ENCODE measurements at places on chromosomes 2 and 18.
A peak's percentile ranks its signal among the peaks of the same experiment; 100 is the strongest.

DNA sequence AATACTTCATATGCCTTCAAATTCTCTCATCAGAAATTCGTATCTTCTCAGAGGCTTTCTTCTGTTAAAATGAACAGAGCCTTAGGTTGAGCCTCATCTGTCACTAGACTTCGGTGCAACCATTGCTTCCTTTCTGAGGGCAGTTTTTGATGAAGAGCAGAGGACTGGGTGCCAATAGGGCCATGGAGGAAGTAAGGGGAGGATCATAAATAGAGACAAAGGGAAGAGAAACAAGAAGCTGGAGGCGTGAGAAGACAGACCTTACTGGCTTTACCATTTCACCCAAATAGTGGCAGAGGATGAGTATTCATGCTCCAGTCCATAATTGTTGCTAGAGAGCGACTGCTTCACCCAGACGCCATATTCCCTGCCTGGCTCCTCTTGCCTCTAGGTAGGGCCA lies 215.6 kb upstream of the PKDCC start:
- no peak for DNase-seq

GRCh38 chr2:136016836-136017235 lies 31.4 kb upstream of the DARS1 start:
- no peak for DNase-seq

DNA sequence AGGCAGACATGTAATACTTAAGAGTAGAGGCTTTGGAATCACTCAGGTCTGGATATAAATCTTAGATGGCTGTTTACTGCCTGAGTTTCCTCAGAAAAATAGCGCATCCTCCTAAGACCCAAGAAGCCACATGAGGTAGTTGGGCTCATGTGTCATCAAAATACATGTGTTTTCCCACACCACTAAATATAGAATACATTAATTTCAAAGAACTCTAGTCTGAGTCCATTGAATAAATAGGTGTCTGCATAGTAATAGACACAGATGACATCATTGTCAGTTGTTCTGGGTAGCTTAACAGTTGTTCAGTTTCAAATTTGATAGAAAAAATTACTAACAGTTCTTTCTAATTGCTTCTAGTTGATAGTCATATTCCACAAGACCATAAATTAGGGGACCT lies 9.6 kb downstream of the PPP1R1C start:
- no peak for DNase-seq

DNA sequence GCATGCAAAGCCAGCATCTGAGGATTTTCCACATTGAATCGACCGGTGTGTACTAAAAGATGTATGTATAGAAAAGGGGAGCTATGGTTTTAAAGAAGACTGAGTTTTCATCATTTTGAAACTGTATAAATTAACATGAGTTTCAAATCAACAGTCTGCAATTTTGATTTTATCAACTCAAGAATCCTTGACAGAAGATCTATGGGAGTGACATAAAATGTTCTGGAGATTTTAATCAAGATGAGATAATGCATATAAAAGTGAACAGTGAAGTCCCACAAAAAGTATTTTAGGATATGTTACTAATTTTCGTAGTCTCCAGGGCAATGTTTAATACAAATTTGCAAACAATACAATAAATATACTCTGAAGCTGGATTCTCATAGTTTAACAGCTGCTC lies 24.0 kb upstream of the CERS6 start:
- no peak for DNase-seq

- DNase-seq: no peak
Observed at GRCh38 chr18:50969448-50969847, 1.6 kb downstream of the ELAC1 start.

- DNase-seq: no peak
Observed at GRCh38 chr2:25276569-25277465, 64.9 kb downstream of the DNMT3A start.

DNA sequence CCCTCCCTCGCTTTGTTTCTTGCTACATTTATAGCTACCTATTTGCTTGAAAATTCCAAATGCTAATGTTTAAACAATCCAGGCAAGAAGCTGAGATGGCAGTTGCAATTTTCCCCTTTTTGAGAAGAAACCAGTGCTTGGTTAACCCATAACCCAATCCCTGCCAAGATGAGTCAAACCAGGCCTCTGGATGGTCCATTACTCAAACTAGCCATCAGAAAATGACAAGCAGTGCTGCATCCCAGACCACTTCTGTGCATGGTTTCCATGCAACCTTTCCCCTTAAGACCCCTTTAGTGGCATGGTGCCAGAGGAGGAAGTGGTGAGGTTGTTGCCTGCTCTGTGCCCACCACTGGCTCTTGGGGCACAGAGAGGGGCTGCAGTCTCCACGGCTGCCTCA lies 131.2 kb upstream of the RMP24 start:
- no peak for DNase-seq

DNA sequence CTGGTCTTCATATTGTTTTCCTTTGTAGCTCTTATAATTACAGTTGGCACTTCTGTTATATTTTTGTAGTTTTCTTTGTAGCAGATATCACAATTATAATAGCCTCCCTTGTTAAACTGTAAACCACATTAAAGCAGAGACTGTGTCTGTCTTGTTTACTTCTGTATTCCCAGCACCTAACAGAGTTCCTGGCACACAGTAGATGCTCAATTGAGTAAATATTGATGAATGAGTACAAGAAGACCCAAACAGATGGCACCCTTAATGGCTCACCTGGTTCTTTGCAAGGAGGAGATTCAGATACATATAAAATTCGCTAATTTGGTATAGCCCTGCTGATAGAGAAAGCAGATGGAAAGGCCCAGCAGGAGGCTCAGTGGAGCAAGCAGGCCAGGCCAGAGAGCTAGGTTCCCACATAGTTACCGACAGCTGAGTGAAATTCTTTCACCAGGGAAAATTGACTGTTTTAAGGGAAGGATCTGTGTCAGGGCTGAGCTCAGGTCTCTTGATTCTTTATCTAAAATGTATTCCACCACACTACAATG lies 120.1 kb downstream of the NUP35 start:
- no peak for DNase-seq

GRCh38 chr18:39259736-39260135 lies 1694.1 kb upstream of the CELF4 start:
- DNase-seq: no peak

DNA sequence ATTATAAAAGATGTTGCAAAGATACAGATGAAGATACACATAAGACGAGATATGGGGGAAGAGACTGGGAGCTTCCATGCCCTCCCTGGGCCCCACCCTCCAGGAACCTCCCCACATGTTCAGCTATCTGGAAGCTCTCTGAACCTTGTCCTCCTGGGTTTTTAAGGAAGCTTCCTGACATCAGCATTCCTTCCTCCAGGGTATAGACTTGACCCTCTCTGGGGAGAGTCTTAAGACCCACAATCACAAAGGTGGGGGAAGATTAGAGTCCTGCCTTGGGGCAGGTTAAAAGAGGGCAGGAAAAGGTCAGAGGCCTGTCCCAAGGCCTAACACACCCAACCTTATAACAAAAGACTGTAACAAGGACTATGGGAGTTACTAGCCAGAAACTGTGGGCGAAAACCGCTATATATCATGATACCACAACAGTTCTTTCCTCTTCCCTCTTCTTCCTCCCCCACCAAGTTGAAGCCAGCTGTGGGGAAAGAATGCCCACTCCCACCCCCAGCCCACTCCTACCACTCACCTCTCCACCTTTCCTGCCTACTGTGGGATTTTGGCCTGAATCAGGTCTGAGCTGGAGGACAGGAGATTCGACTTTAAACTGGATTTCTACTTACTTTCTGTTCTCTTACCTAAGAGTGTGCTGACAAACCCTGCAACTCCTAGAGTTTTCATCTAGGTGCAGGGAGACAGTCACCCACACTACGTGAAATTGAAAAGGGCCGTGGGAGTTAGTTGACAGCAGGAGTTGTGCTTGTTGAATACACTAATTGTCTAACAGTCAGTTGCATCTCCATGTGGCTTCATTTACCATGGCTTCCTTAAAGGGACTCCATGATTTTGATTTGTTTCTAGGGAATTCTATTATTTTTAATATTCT lies 105.0 kb downstream of the LAMA3 start:
- no peak for DNase-seq

DNA sequence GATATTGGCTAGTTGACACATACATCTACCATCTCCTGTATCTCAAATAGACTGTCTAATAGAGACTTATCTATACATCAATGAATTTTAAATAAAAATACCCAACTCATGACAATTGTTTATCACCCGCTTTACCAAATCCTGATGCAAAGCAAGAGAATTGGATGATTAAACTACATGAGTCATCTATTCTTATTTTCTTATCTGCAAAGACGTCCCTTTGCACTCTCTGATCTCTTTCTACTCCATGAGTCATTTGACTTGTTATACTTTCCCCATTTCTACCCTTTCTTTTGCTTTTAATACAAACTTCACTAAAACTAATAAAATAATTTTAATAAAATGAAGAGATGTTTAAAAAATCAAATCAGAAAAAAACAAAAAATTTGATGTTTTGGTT lies 261.7 kb upstream of the MAP2 start:
- peak; percentile 28 for DNase-seq

DNA sequence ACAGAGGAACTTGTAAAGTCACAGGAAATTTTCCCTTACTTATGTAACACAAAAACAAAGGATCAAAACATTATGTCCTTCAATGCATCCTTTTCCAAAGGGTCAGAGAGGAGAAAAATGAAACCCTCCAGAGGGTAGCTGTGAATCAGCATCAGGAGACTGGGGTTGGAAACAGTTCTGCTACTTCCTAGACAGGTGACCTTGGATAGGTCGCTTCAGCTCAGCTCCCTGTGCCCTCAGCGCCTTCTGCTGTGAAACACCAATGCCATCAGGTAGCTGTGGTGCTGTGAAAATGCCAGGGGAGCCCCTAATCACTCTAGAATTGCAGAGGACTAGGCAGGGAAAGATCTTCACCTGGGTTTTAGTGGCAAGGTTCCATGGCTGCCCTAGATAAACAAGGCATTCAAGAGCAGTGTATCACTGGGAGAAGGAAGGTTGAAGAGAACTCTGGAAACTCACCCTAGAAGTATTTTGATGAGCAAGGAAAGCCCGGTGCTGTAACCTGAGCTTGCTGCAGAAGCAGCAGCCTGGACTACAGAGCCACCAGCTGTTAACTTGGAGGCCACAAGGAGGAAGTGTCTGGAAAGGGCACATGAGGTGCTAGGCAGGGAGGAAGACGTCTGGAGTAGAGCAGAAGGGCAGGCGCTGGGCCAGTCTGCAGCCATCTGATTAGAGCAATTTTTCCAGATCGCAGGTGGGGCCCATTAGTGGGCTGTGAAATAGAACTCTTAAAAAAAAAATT lies 100.7 kb upstream of the MCFD2 start:
- DNase-seq: peak; percentile 67

DNA sequence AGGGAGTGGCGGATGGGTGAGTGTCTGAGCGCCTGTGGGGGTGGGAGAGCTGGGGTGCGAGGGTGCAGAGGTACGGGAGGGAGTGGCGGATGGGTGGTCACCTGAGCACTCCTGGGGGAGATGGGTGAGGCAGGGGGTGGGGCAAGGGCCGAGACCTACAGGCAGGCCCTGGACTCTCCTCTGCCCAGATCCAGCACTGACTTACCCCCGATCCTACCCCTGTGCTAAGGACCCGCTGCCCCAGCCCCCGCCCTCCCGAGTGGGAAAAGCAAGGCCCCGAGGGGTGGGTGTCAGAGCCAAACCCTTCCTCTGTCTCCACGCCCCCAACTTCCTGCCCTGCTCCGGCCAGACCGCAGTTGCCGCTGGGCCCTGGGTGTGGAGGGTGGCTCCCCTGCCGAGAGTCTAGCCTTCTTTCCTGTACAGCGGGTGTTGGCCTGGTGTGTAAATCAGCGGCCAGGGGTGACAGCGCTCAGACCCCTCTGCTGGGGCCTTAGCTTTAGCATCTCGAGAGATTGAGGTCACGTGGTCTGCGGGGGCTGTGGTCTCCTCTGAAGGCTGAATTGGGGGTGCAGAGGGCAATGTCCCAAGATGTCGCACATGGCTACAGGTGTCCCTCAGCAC lies 12.5 kb downstream of the BOK start:
- no peak for DNase-seq

GRCh38 chr18:25503567-25504081 lies 151.7 kb upstream of the ZNF521 start:
- DNase-seq: no peak

DNA sequence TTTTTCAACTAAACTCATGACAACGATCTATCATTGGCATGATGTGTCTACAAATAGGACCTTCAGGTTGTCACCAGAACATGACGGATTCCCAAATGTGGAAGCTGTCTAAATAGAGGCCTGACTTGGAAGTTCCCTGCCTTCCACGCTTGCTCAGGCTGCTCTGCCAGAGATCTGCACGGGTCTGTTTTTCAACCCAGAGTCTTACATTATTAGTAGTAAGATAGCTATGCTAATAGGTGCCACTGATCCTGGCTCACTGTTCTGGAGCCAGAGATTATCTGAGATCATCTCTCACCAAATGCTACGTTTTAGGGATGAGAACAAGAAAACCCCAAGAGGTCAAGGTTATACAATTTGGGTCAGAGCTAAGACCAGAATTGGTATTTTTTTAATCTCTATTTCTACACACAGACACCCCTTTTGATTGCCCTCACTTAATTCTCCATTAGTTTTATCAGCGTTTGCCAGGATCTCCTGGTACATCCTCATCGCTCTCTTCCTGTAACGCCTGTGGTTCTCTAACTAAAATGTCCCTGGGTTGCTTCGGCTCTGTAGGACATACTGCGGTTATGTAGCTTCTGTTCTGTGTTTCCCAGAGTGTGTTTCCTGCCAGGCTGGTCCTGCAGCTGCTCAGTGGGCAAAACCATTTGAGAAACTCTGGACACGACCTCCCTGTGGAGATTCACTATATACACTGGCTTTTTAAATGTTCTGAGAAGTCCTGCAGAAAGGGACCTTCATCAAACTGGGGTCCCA lies 5.7 kb downstream of the CDC42EP3 start:
- DNase-seq: no peak

DNA sequence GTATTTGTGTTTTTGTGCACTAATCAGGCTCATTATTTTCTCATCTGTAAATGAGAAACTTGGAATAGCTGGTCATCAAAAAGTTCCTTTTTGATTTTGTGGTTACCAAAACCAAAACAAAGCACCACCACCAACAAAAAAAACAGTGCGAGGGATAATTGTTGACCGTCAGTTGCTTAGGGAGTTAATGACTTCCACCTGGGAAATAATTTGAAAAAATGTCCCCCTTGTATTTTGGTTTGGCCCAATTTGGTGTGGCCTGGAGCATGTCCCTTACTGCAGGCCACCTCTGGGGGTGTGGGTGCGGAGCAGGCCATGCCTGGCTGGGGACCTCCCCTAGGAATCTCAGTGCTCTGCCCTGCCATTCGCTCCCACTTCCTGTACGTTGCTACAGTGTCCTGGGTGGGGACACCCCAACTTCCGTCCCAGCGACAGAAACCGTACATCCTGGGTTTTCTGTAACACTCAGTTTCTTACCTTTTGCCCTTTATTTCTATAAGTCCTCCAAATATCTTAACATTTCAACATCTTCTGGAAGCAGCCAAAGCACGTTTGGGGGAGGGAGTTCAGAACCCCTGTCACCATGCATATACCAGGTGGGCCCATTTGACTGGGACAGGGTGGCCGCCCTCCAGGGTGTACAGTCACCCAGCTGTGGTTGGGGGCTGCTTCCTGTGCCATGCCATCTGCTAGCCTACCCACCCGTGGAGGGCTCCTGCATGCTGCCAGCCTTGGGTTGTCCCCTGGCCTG lies 31.3 kb downstream of the NCK2 start:
- DNase-seq: no peak
